ENCODE measurements at places on chromosomes 2 and 18.

DNA sequence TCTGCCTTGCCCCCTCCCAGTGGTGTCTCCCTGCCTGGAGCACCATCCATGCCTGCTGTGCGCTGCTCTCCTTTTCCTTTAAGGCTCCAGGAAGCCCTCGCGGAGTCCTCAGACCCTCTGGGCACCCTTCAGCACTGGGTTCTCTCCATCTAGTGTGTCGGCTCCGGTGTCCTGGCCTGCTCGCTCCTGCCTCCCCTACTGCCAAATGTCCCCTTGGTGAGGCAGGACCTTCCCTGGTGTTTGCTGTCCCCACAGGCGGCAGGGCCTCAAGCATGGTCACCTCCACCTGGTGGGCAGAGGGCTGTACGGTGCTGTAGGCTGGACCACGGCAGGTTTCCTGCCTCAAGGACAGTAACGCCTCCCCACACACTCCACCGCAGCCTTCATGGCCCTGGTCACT is 90.2 kb downstream of the DGKD start:
- no peak for DNase-seq

DNA sequence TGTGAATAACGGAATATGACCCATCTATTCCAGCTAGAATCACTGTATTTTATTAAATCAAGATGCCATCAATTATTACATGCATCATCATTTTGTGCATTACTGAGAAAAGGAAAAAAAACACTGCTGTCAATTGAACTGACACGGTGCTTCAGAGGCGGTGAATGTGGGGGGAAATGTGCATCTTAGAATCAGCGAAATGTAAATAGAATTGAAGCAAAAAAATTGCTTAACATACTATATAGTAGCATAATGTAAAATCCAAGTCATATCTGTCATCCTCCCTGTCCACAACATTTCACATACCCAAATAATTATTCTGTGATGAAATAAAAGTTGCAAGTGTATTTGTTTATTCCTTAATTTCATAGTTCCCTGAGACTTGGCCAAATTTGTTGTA is 84.6 kb downstream of the PRKRA start:
- DNase-seq, result no peak

DNA sequence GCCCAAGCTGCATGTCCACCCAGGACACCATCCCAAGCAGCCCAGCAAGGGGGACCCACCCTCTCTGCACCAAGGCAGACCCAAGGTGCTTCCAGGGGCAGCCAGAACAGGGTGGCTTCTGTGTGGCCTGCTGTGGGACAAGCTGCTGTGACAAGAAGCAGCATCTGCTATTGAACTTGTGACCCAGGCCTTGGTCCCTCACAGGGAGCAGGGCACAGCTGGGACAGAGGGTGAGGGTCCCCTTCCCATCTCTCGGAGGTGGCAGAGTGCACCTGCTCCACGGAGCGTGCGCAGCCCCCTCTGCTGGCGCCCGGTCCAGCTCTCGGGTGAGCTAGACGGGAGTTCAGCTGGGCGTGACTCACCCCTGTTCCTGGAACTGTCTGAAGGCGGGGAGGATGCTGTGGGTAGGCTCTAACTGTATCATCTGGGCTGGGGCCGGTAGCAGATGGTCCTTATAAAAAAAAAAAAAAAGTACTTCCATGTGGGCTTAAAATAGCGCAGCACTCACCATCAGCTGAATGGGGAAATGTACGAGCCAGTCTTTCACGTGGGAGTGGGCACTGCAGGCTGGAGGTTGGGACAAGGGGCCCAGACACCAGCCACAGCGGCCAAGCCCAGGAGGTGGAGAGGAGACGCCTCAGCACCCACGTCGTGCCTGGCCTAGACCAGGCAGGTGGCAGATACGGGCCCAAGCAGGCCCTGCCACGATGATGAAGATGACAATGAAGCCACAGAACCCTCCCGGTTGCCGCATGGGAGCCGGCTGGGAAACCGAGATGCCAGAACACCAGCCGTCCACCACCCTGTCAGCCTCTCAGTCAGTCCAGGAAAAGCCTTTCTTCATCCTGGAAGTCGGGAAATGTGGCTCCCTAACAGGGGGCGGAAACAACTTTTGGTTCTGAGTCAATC is 136.8 kb upstream of the ID2 start:
- peak; percentile 92 for DNase-seq

DNA sequence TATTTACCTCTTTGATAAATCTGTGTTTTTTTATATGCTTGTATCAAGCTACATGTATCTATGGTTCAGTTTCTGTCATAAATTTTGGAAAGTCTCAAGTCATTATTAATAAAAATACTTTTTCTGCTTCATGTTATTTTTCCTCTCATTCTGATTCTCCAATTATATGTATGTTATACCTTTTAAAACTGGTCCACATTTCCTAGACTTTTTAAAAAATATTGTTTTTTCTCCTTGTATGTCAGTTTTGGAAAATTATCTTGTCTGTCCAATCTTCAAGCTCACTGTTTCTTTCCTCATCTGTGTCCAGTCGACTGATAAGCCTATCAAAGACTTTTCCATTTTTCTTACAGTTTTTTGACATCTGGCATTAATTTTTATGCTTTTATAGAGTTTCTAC is 253.4 kb downstream of the ASXL3 start:
- DNase-seq, result no peak

Data from stimulated activated naive CD4-positive, alpha-beta T cell treated with Interleukin-2 at 50 U/mL for 16 hours (primary cell).